Gastrocnemius medialis (tissue), 4 donors: ENCODE measurements at places on chromosomes 7 and 10. TPM values are rescaled to one million over a fixed set of nuclear protein-coding genes. Genes with fewer than 3 reads are reported as not detected.

GRCh38 chr7:64655811-64656210 lies 10.1 kb upstream of the ZNF107 start:
- no peaks in the 10 kb centered on the region for H3K4me1 ChIP-seq
- no peak overlapping the region for H3K4me3 ChIP-seq
- no peak for DNase-seq
- H3K27me3 ChIP-seq, result no peaks in the 10 kb centered on the region

DNA sequence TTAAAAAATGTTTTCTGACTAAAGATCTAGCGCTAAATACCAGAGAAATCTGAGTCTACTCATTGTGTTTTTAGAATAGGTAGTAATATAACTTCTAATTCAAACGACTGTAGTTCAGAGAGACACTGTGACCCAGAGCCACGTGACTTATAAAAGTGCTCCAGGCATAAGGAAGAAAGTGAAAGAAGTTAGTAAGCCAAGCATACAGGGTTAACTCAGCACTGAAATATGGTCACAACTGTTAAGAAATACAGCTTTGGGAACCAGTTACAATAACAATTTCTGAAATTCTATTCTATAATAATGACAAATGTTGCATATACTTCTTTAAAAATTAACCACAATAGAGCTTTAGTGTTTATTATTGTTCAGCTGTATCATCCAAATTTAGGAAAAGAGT lies 119.1 kb downstream of the TFEC start:
- H3K27ac ChIP-seq, result no peak overlapping the region
- no peak for DNase-seq
- no peaks in the 10 kb centered on the region for H3K36me3 ChIP-seq

ANXA8 gene
- total RNA-seq, result not detected

PRRT4 gene
- 1.0 TPM for total RNA-seq

NAT16 gene
- not detected for total RNA-seq

MCMBP gene
- 31.4 TPM for total RNA-seq

ADGRA1 gene
- not detected for total RNA-seq
